Germinal center (tissue), 1 donor: ENCODE measurements at places on chromosomes 3 and 15.

DNA sequence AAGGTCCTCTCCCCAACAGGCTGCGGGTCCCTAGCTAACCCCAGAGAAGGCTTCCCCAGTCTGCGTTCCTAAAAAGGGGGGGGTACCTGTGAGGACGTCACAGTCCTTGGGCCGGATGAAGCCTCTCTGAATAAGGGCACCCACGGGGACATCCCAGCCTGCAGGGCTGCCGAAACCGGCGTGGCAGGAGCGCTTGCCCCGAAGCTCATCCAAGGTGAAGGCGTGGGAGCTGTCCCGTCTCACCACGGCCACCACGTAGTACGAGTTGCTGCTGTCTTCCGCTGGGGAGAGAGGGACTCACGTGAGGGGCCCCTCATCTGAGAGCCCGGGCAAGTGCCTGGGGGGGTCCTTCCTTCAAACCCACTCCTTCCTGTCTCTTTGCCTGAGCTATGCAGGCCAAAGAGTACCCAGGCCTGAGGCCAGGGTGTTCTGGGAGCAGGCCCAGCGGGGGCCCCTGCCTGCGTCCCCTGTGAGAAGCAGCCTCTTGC, 20.0 kb downstream of the MELTF start:
- DNase-seq, result no peak

DNA sequence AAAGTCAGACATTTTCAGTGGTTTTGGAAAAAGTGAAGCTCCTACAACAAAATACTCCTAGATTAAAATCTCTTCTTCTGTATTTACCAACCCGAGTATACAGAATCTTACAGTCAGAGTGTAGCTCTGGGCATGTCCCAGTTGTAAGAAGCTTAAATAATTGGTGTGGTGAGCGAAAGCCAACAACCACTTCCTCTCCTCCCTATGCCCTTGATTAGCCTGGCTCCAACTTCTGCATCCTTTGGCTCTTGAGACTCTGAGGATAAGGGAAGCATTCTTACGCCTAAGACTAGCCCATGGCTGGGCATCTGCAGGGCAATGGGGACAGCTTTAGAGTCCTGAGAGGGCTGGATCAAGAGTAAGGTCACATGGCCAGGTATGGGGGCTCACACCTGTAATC, 25.5 kb downstream of the RFT1 start:
- no peak for DNase-seq

GRCh38 chr3:135623558-135623957, 342.0 kb upstream of the PPP2R3A start:
- no peak for DNase-seq

DNA sequence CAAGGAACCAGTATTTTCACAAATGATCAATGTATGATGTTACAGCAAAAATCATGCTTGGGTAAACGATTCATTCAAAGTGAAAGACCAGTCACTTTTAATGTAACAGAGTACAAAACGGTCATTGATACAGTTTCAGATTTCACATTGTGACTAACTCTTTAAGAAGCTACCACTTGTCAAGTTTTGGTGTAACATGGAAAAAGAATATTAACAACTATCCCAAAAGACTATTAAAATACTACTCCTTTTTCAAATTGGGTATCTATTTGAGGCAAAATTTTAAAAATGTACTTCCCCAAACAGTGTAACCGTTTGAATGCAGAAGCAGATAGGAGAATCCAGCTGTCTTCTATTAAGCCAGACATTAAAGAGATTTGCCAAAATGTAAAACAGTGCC, 31.7 kb downstream of the AKAP13 start:
- DNase-seq, result no peak

GRCh38 chr15:55740359-55740878, 2.5 kb downstream of the PRTG start:
- DNase-seq, result no peak

- peak; percentile 81 for DNase-seq
These were observed at the start of gene CFAP44 for GRCh38 chr3:113441051-113441770. Gene CFAP44, minus strand, starts transcription at chr3:113441493. Its CDS starts 7,829 bp downstream, at chr3:113433664.

- no peak for DNase-seq
These were observed 413 bp downstream of the SEC22C start for GRCh38 chr3:42581400-42581708.

GRCh38 chr3:48553361-48553760, 3.2 kb downstream of the PFKFB4 start:
- DNase-seq, result no peak
